Ovary (tissue), 10 donors: ENCODE measurements at places on chromosomes 4 and X. TPM values are rescaled to one million over a fixed set of nuclear protein-coding genes. Genes with fewer than 3 reads are reported as not detected.

The MAGEC3 gene
- polyA plus RNA-seq = 0.32 TPM

The GAGE13 gene
- polyA plus RNA-seq = not detected

The CSN1S1 gene
- polyA plus RNA-seq = not detected

The PNCK gene
- 0.87 TPM for polyA plus RNA-seq

The NHS gene
- 2.3 TPM for polyA plus RNA-seq

The CFI gene
- polyA plus RNA-seq = 38.2 TPM

The CSAG3 gene
- not detected for polyA plus RNA-seq

The HTRA3 gene
- 122 TPM for polyA plus RNA-seq

The HTN3 gene
- polyA plus RNA-seq = not detected

The UBL4A gene
- polyA plus RNA-seq = 14.6 TPM

The ADD1 gene
- polyA plus RNA-seq = 203 TPM

The TCEAL6 gene
- polyA plus RNA-seq = 6.9 TPM

The CXCL9 gene
- 0.06 TPM for polyA plus RNA-seq

The CT45A5 gene
- polyA plus RNA-seq = not detected

The SLC10A6 gene
- polyA plus RNA-seq = 0.05 TPM

The SYP gene
- 3.1 TPM for polyA plus RNA-seq

The RTL3 gene
- 0.02 TPM for polyA plus RNA-seq

The RAB33A gene
- polyA plus RNA-seq = 1.3 TPM

The TBX22 gene
- not detected for polyA plus RNA-seq

The HERC5 gene
- polyA plus RNA-seq = 14.0 TPM

The PIR gene
- 23.7 TPM for polyA plus RNA-seq

The LNX1 gene
- polyA plus RNA-seq = 1.0 TPM

The DRD5 gene
- polyA plus RNA-seq = not detected

The ACE2 gene
- 20.8 TPM for polyA plus RNA-seq

The TACR3 gene
- not detected for polyA plus RNA-seq

The SCML2 gene
- polyA plus RNA-seq = 5.5 TPM

The HS6ST2 gene
- polyA plus RNA-seq = 5.9 TPM

The PNMA3 gene
- 0.39 TPM for polyA plus RNA-seq

The GAGE12H gene
- not detected for polyA plus RNA-seq

The CHM gene
- polyA plus RNA-seq = 9.7 TPM
